ENCODE measurements at places on chromosomes 16 and 17.
A peak's percentile ranks its signal among the peaks of the same experiment; 100 is the strongest.

DNA sequence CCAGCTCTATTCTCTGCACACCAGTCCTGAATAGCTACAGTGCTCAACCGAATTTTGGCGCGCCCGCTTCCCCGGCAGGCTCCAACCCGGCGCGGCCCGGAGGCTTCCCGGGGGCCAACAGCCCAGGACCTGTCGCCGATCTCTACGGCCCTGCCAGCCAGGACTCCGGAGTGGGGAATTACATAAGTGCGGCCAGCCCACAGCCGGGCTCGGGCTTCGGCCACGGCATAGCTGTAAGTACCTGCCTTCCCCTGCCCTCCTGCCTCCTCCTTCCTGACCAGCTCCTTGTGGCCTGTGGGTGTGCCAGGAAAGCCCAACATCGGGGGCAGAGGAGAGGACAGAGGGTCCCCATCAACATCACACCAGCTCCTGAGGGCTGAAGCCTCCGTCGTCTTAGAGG lies 70.2 kb downstream of the CCDC182 start:
- DNase-seq: peak; percentile 47

DNA sequence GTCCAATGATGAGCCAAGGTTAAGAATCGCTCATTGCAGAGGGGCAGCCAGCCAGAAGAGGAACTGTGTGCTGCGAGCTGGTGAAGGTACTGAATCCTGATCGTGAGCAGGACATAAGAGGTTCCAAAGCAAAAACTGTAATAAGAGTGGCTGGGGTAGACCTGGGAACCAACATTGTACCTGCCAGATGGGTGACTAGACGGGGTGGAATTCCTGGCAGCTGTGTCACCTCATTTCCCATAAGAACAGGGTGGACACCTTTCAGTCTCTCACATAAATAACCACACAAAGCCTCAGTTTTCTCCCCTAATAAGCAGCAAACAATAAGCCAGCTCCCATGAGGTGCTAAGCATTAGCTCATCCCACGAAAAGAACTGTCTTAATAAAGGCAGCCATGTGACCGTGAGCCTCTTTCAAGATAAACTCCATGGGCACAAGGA lies 290.3 kb downstream of the SOX9 start:
- no peak for DNase-seq

GRCh38 chr16:87782033-87782432 lies 16.2 kb upstream of the KLHDC4 start:
- DNase-seq: no peak

- DNase-seq: no peak
These were observed 113.5 kb upstream of the FAM20A start for GRCh38 chr17:68714676-68715075.

GRCh38 chr17:82780971-82781893 lies 29.4 kb downstream of the TBCD start:
- no peak for DNase-seq

- DNase-seq: no peak
These were observed 348.9 kb upstream of the MAF start for GRCh38 chr16:79949417-79949816.

GRCh38 chr17:37781451-37781850 lies 36.6 kb upstream of the HNF1B start:
- DNase-seq: no peak

- peak; percentile 76 for DNase-seq
These were observed 6.6 kb downstream of the CTF1 start for GRCh38 chr16:30903002-30903401.

DNA sequence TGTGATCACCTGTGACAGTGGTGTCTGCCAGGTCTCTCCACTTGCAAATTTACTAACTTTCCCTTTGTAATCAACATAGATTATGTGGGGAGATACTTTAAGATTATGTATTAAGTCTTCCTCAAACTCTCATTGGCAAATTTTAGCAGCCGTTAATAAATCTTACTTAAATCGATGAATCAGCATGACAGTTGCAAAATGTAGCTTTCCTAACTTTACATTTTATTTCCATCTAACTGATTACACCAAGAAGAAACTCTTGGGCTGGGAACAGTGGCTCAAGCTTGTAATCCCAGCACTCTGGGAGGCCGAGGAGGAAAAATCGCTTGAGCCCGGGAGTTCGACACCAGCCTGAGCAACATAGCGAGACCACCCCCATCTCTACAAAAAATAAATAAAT lies 23.3 kb upstream of the CPNE2 start:
- no peak for DNase-seq

DNA sequence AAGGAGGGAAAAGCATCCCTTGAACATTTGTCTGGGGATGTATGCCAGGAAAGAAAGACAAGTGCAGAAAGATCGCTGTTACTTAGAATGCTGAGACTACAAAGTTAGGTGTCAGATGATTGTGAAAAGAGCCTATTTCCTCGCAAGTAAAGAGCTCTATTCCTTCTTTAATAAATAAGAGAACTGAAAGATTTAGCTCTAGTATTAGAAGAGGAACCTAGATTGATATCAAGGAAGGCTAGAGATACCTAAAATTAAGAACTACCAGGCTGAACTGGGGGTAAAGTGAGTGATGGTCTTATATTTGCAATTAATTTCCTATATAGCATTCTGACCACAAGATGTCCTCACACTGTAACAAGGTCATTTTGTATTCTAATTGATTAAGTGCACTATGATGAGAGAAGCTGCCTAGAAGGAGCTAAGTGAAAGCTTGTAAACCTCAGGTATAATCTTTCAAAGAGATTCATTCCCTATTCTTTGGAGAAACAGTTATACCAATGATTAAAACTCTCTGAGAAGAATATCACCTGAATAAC lies 62.3 kb downstream of the SSH2 start:
- no peak for DNase-seq

GRCh38 chr16:19338335-19338734 lies 52.8 kb downstream of the CLEC19A start:
- no peak for DNase-seq

DNA sequence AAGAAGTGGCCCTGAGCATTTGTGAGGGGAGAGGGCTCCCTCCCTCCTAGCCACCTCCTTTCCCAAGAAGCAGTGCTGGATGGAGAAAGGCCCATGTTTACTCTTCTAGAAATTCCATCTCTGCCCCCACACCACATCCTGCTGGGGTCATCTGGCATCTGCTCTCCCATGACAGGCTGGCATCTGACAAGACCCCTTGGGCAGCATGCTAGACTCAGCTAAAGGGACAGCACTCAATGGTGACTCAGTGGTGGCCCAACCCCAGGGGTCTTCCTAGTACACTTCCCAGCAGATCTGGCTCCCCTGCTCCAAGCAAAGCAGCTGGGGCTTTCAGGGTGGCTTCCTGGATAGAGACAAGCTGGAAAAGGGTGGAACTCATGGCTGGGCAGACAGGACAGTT lies 14.4 kb downstream of the SLC38A7 start:
- no peak for DNase-seq

- DNase-seq: no peak
These were observed 58.2 kb downstream of the PLCG2 start for GRCh38 chr16:81837312-81837751.

DNA sequence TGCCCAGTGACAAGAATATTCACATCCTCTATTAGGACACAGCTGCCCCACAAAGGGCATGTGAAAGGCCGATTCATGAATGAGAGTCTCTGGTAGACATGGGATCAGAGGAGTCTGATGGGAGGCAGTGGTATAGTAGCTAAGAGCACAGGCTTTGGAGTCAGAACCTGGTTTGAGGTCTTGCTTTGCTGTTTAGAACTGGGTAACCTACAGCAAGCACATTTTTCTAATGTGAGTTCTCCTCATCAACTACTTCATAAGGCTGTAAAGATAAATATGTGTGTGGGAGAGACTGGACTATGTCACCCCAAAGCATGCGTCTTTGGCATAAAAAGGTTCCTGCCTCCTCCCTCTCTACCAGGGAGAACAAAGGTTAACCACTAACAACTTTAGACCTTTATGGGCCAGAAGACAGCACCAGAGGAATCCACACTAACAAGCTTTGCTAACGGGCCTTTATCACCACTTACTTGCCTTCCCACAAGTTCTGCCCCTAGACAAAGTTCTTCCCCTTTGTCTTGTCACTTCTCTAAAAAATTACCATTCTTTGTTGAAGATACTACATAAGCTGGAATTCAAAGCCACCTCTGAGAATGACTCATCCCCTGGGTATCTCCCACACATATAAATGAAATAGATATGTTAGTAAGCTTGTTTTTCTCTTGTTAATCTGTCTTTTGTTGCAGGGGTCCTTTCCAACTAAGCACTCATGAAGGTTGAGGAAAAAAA lies 21.1 kb downstream of the CDR2 start:
- no peak for DNase-seq

- no peak for DNase-seq
These were observed 220.6 kb downstream of the HS3ST4 start for GRCh38 chr16:25912321-25912720.

Data from activated CD8-positive, alpha-beta memory T cell treated with anti-CD3 and anti-CD28 coated beads for 24 hours (primary cell).